ENCODE measurements at places on chromosomes 16 and 17.

GRCh38 chr17:59178266-59178985 is 22.9 kb downstream of the PRR11 start:
- no peak for DNase-seq

DNA sequence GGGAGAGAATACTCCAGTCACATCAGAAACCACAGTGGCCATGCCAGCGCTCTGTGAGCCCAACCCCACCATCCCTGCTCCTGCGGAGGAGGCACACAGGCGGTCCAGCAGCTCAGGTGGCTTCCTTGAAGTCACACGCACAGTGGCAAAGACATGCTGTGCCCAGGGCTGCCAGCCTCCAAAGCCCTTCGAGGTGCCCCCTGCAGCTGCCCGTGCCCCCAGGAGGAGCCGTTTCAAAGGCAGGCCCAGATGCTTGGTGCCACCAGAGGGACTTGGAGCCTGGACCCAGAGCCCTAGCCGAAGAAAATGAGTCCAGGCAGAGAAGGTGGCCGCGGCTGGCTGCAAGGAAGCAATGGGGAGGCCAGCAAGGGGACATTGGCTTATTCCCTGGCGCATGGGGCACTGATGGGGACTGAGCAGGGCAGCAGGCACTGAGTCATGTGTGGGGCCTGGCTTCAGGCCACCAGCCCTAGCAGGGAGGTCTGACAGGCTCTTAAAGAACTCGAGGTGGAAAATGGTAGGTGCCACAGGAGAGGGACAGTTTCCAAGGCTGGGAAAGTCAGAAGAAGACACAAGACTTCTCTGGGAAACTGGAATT is 17.2 kb upstream of the CACNG1 start:
- DNase-seq = peak; percentile 7

- DNase-seq = no peak
Measured at GRCh38 chr17:14269473-14269872, 31.4 kb upstream of the HS3ST3B1 start.

GRCh38 chr16:67883146-67883871 is 1.4 kb upstream of the NRN1L start:
- DNase-seq = no peak

DNA sequence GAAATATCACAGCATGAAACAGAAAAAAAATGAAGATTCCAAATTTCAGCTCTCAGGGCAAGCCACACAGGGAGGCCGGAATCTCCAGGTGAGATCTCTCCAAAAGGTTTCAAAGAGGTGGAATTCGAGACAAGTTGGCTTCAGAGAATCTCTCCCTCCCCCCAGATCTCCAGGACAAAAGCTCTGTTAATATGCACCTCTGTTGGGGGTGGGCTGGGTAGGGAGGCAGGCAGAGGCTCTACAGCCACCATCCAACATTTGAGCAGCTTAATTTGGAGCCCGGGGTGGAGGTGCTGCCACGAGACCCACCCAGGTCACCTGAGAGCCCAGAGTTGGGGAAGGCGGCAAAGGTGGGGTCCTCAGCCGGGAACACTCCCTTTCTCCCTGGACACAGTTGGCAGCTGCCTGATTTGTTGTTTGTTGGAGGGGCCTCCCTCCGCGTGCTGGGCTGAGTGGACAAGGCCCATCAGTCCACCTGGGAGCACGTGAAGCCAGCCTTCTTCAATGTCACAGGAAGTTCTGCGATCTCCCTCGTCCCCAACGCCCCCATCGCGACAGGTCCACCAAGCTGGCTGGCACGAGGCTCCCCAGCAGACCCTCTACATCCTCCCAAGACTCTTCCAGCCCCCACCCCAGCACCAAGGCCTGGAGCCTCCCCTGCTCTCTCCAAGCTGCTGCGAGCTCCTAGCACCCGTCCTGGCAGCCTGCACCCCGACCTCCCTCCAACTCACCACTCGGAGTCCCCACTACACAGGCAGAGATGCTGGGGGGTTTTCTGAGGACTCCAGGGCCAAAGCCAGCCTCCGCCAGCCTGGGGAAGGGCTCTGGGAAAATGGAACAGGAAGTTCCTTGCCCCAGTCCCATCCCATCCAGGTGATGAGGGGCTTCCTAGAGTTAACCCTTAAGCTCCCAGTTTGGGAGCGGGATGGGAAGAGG is at the start of gene ZSCAN10:
TSS of gene ZSCAN10 (minus strand) at position 836 of the 936 bp plus-strand sequence. CDS start 6,357 bp downstream, outside the sequence.
- DNase-seq = no peak

- peak; percentile 47 for DNase-seq
Measured at GRCh38 chr16:21194771-21195301, 16.5 kb downstream of the ZP2 start.

DNA sequence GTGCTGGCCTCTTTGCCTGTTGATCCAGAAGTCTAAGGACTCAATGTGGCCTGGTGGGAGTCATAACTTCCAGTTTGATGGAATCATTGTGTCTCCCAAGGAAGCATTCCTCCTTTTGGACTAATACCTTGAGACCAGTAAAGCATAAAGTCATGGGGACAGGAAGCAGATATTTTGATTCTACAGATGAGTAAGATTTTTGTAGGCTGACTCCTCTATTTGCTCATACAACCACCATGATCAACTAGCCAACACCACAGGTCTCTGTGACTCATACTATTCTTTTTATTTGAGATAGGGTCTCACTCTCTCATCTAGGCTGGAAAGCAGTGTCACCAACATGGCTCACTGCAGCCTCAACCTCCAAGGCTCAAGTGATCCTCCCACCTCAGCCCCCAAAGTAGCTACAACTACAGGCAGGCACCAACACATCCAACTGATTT is 6.2 kb downstream of the MT2A start:
- DNase-seq = peak; percentile 82

DNA sequence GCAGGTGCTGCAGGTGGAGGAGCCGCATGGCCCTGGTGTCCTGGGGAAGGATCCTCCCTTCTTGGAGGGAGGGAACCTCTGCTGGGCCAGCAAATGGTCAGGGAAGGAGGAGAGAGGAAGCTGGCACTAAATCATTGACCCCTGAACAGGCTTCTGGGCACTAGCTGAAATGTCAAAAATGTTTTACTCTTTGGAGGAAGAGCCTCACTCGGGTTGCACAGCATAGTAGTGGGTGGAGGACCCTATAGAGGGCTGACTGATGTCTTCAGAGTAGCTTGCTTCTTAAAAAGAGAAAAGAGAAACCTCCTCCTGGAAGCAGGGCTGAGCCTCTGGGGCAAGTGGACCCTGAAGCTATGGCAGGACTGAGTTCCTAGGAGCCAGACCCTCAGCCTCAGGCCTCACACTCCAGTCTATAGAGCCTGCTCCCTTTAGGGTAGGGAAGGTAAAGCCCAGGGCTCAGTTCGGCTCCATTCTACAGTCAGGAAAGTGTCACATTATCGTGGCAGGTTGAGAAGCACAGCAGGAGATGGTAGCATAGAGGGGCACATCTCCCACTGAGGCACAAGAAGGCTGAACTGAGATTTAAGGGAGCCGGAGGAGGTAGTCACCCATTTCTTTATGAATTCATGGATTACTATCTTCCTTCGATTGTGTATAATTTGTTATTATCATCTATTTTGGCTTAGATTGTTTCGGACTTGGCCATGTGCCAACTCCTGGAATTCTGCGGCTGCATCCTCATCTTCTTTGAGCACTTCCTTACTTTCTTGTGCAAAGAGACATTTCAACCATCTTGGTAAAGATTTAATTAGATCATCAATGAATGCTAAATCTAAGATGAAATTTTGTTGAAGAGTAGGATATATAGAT is 7.3 kb upstream of the CUEDC1 start:
- DNase-seq = no peak

DNA sequence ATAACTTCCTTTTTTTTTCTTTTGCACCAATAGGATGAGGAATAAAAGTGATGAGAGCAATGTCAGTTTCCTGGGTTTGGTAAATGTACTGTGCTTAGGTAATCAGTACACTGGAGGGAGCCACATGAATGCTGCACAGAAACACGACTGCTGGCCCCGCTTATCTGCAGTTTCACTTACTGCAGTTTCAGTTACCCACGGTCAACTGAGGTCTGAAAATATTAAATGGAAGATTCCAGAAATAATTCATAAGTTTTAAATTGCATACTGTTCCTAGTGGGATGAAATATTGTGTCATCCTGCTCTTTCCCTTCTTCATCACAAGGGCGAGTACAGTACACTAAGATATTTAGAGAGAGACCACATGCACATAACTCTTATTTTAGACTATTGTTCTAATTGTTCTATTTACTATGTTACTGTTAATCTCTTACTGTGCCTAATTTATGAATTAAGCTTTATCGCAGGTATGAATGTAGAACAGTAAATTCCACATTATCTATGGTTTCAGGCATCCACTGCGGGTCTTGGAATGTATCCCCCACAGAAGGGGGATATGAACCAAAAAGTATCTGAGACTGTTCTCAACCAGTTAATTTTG is 6.4 kb upstream of the LGALS3BP start:
- DNase-seq = peak; percentile 82

GRCh38 chr16:67226295-67226803 is 581 bp upstream of the TMEM208 start:
- DNase-seq = no peak

GRCh38 chr17:76869496-76870376 is 1.5 kb downstream of the MGAT5B start:
- DNase-seq = no peak
